Frontal cortex (tissue), 4 donors: ENCODE measurements at places on chromosomes 11 and 22.

GRCh38 chr11:64918017-64918416 lies 1.0 kb upstream of the ATG2A start:
- no peak for DNase-seq

DNA sequence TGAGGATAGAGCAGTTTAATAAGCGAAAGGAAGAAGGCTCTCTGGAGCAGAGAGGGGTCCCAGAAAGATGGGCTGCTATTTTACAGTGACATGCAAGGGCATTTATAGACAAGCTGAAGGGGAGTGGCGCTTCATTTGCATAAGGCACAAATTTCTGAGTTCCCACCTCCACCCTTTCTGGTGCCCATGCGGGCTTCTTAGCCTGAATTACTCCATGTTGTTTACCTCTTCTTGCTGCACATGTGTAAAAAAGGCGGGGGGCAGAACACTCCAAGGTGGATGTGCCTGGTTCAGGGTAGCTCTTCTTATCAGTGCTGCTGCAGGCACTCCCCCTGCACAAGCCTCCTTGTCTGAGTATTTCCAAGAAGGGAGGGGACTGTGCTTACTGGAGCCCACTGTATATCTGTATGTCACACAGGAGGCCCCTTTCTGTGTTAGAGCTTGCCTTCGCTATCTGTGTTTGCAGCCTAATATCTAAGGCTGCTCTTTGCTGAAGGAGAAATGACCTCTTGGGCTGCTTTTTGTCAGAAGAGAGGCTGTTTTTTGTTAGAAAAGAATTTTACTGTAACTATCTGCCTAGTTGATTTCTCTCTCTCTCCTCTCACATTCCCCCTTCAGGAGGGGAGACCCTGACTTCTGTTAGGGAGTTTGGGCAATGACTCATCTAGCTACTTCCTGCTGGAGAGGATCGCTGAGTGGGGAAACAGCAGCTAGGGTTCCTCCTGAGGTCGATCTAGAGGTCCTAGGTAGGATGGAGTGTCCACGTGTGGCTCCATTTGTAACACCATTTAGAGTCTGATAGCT lies 1057.0 kb upstream of the CNTN5 start:
- no peak for DNase-seq

DNA sequence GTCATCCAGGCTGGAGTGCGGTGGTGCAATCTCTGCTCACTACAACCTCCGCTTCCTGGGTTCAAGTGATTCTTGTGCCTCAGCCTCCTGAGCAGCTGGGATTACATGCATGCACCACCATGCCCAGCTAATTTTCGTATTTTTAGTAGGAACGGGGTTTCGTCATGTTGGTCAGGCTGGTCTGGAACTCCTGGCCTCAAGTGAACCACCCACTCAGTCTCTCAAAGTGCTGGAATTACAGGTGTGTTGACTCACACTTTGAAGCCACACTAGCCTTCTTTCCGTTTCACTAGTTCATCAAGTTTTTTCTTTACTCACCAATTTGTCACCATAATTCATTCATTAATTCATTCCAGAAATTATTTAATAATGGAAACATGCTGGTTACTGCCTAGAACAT lies 298.4 kb upstream of the MTNR1B start:
- DNase-seq = no peak

- no peak for DNase-seq
Observed at GRCh38 chr11:56642339-56642738, at the start of gene OR5AP2. Gene OR5AP2 (minus strand): TSS chr11:56642439. CDS start chr11:56642439, 0 bp downstream.

DNA sequence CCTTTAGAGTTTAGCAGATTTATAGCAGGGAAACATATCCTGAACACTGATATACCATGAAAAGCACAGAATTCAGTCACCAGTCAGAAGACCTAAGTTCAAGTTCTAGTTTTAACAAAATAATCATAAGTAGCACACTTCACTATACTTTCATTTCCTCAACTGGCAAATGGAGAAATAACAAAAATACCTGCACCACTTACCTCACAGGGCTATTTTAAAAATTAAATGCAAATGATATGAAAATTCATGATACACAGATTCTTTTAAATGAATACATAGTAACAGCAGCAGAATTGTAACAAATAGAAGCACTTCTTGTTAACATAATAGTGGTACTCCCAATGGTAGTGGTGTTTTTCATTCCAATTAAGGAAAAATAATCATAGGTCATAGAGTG lies 139.0 kb downstream of the FCHSD2 start:
- DNase-seq = no peak
